ENCODE measurements at places on chromosomes 2 and 18.

GRCh38 chr18:49227001-49227380 lies 233.5 kb downstream of the DYM start:
- DNase-seq: no peak

DNA sequence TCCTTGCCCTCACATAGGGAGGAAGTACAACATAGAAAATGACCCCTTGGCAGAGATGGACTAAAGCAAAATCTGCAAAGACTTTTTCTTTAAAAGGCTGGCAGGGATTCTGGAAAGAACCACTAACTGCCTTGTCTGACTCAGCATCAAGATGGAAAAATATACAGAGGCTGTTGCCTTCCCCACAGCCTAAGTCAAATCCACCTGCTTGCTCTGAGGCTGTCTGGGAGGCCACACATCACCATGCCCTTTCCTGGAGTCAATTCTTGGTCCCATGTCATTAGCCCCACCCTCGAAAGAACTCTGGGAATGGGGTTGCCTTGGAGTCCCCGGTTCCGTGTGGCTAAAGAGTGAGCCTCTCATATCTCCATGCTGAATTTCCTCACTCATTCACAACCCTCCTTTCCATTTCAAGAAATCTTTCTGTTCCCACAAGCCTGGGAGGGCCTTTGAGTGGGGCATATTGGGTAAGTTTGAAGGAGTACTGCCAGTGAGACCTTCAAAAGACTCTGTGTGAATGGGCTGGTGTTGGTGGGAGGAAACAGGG lies 39.4 kb downstream of the BMP10 start:
- no peak for DNase-seq

DNA sequence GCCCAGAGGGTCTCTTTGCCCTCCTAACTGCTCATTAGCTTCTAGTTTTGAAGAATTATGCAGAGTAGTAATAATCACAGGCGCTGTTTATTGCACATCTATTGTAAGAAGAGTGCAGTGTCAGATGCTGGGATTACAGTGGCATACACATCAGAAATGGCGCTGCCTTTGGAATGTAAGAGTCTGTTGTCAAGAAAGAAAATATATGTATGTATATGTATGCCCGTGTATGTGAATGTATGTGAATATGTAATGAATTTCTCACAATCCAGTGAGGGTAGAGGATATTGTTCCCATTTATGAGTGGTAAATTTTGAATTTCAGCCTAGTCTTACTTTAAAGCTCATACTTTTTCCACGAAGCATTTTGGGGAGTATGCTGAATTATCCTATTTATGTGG lies 127.5 kb downstream of the PARD3B start:
- DNase-seq: no peak

- DNase-seq: no peak
These were observed 30.1 kb upstream of the MBOAT2 start for GRCh38 chr2:9033385-9034168.

- no peak for DNase-seq
These were observed 59.2 kb upstream of the CSRNP3 start for GRCh38 chr2:165410276-165410675.

DNA sequence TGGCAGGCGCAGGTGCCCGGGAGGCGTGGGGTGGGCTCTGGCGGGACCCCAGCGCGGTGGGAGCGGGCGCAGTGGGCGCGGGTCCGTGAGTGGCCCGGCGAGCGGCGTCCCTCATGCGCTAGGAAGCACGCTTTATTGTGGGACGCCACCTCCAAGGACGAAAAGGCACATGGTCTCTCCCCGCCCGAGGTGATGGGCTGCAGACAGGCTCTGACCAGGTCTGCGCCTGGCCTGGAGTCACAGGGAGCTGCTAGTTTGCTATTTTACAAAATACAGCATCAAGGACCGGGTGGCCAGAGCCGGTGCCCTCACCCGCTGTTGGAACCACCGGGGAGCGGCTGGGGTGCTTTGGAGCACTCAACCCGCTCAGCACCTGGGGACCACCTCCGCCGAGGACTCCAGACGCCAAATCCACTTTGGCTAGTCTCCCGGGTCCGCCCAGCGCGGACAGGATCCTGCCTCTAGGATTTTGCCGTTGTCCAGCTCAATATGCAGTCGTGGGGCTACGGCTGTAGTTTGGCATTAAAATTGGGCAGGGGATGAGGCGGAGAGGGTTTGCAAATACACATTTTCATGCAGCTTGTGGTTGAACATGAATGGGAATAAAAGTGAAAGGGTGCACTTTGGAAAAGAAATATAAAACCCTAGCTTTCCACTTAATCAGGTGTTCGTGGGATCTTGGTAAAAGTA lies 65.4 kb downstream of the LRRFIP1 start:
- no peak for DNase-seq

- no peak for DNase-seq
These were observed 130.8 kb downstream of the FIGN start for GRCh38 chr2:163604941-163605555.

DNA sequence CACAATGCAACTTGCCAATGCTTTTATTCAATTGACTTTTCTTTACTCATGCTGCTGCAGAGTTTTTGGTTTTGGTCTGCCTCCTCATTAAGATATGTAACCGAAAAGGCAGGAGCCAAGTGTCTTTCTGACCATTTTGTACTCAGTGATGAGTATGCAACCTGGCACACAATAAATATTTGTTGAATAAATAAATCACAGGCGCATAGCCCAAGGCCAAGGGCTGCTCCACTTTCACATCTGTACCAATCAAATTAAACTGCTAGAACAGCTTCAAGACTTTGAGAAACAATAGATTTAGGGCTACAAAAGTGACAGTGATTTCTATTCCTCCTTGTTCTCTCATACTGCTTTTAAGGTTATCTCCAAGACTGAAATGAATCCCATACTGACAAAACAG lies 828.2 kb downstream of the RNF144A start:
- DNase-seq: no peak

DNA sequence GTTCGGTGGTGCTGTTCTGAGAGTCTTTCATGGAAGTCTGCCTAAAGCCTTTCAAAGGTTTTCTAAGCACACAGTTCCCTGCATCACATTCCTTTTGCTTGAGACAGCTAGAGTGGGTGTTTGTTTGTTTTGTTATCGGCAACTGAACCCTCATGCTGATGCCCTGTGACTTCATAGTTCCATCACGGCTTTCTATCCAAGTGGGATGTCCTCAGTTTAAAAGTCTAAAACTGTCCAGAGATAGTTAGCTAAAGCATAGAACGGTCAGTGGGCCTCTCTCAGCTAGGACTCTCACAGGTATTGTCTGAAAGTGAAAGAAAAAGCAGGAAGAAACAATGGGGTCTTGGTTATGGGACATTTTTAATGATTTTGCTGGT lies 337.3 kb downstream of the OSR1 start:
- no peak for DNase-seq

- DNase-seq: no peak
These were observed 34.0 kb upstream of the SLC40A1 start for GRCh38 chr2:189614585-189614984.

GRCh38 chr2:7239078-7239477 lies 321.9 kb downstream of the RNF144A start:
- no peak for DNase-seq

GRCh38 chr2:61620244-61621159 lies 82.3 kb upstream of the XPO1 start:
- no peak for DNase-seq

DNA sequence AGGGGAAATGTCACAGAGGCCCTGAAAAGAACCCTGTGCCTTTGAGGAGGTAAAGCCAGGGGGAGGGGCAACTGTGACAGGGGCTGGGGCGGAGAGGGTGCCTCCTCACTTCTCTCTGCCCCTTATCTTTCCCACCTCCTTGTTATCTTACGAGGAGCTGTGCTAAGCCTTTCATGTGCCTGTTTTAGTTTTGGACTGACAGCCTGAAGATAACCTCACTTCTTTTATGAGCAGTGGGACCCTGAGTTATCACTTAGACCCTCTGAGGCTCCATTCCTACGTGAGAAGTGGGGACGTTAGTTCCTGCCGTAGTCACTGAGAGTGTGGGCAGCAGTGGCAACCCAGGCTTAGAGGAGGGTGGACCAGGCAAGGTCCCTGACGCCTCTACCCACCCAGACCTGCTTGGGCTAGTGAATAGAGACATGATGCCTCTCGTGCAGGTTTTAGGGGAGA lies 39.5 kb upstream of the LBH start:
- no peak for DNase-seq

GRCh38 chr2:172674968-172675303 lies 60.7 kb upstream of the RAPGEF4 start:
- no peak for DNase-seq

DNA sequence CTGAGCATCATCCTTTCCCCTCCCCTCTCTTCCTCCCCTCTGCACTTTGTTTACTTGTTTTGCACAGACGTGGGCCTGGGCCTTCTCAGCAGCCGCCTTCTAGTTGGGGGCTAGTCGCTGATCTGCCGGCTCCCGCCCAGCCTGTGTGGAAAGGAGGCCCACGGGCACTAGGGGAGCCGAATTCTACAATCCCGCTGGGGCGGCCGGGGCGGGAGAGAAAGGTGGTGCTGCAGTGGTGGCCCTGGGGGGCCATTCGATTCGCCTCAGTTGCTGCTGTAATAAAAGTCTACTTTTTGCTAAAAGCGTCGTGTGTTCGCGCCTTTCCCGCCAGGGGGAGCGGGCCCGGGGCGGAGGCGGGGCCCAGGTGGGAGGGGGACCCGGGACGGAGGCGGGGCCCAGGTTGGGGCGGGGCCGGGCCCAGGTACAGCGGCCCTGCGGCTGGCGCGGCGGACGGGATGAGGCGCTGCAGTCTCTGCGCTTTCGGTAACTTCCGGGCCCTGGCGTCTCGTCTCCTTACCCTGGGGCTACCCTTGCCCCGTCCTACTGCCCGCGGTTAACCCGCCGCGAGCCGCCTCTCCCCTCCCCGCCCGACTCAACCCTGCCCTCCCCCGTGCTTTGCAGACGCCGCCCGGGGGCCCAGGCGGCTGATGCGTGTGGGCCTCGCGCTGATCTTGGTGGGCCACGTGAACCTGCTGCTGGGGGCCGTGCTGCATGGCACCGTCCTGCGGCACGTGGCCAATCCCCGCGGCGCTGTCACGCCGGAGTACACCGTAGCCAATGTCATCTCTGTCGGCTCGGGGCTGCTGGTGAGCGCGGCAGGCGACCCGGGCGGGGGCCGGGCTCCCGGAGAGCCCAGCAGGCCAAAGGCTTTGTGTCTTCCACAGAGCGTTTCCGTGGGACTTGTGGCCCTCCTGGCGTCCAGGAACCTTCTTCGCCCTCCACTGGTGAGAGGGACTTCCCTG lies at the start of gene KRTCAP3:
Gene KRTCAP3, plus strand, starts transcription at position 424 of the 962 bp plus-strand sequence. Its CDS starts 32 bp downstream, at position 456.
- no peak for DNase-seq

- DNase-seq: no peak
These were observed 111.7 kb downstream of the CDH2 start for GRCh38 chr18:28065031-28065792.

DNA sequence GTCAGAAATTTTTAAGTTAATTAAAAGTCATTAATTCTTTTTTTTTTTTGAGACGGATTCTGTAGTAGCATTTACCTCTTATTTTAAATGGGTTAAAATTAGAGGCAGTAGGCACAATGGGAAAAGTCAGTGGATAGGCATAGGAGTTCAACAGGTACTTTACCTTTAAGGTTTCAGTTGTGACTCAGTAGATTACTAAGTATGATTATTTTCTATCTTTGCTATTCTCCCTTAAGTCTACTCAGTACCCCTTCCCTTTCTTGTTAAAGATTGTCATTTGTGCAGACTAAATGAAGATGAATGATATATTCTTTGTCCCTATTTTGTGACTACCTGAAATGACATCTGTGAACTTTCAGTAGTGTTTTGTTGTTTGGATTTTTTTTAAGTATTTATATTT lies 19.7 kb downstream of the CCNYL1 start:
- DNase-seq: no peak

DNA sequence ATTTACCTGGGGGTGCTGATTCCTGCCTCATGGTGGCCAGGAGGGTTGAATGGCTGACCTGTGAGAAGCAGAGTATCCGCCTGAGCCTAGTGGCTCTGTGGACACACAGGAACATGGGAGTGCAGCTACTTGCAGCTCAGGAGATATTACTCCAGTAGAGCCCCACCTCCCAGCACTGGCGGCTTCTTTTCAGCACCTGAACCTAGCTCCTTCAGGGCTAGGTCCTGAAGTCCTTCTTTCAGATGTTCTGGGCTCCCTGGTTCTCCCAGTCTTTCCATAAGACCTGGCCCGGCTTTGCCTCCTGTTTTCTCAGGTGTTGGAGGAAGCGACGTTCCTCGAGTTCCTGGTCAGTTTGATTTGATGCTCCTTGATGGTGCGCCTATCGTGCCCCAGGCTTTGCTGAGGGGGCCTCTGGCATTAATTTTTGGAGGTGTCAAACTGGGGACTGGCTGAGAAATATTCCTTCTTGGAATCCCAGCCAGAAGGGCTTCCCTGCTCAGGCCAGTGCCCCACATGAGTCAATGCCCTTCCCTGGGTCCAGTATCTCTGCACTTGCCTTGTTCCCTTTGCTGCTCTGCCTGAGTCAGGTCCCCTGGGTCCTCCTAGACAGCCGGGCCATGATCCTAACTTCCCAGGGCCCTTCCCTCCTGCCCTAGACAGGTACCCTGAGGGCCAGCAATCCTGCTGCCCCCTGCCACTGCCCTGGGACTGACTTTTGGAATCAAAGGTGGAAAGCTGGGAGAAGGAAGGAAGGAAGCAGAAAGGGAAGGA lies 110.7 kb upstream of the HAAO start:
- no peak for DNase-seq

GRCh38 chr18:12278215-12278671 lies 24.1 kb downstream of the CIDEA start:
- DNase-seq: no peak
